ENCODE measurements at places on chromosomes 5 and 9.

GRCh38 chr5:118679264-118679940 is 308.9 kb downstream of the DTWD2 start:
- DNase-seq = no peak

DNA sequence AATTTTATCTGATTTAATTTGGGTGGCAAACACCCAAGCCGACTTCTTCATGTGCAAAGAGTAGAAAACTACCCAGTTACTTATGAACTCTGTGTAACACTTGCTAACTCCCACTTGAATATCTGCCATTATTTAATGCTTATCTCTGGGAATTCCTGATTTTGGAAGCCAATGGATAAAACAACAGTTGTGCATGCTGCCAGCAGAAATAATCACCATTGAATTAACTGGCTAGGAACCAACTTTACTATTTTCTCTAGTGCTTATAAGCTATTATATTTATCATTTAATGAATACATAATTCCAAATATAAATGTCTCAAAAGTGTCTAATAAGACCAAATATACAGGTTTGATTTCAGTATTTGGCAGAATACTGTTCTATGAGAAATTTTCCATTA is 85.7 kb downstream of the IZUMO3 start:
- DNase-seq = no peak

- no peak for DNase-seq
These were observed 250.9 kb upstream of the ZNF608 start for GRCh38 chr5:124997186-124997893.

DNA sequence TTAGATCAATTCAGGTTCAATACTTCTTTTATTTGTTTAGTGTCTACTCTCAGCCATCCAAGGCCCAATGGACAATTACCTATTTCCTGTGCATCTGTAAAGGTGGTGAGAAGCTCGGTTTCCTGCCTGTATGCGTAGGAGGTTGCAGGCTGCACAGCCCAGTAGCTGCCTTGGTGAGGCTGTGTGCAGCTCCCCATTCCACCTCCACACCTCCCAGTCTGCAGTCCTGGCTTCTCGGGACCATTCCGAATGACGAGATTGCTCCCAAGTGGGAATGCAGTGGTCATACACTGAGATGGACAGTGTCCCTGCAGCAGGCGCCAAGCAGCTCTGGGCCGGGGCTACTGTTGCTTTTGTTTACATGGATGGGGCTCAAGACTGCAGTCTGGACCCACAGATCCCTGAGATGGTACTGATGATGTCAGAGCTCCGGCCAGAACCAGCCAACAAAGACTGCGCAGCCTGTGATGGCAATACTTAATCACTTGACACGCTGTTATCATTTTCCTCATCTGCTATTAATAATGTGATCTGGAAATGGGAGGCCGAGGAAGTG is 206.1 kb upstream of the IRX1 start:
- DNase-seq = no peak

DNA sequence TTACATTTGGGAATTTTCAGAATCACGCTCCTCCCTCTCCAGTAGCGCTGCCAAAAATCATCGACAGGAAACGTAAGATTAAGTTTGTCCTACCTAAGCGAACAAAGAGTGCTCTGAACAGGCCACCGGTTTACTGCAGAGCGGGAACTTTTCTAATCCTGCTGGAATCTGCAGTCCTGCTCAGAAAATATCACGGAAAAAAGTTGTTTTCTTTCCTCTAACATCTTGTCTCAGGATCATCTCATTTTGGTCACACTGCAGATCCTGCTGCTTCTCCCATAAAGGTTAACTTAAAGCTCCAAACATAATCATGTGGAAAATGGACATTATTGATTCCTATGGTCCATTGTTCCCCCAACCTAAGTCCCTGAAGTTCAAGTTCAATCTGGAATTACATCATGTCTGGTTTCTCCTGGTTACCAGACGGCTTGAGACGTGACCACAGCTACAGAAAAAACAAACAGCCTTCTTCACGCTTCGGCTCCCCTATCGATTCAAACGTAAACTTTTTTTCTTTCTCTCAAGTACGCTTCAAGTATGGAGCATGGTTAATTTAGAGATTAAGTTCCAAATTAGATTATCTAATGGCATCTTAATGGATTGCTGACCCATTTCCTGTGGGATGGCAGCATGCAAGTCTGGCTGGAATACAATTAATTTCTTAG is 217.6 kb downstream of the NFIB start:
- DNase-seq = no peak

DNA sequence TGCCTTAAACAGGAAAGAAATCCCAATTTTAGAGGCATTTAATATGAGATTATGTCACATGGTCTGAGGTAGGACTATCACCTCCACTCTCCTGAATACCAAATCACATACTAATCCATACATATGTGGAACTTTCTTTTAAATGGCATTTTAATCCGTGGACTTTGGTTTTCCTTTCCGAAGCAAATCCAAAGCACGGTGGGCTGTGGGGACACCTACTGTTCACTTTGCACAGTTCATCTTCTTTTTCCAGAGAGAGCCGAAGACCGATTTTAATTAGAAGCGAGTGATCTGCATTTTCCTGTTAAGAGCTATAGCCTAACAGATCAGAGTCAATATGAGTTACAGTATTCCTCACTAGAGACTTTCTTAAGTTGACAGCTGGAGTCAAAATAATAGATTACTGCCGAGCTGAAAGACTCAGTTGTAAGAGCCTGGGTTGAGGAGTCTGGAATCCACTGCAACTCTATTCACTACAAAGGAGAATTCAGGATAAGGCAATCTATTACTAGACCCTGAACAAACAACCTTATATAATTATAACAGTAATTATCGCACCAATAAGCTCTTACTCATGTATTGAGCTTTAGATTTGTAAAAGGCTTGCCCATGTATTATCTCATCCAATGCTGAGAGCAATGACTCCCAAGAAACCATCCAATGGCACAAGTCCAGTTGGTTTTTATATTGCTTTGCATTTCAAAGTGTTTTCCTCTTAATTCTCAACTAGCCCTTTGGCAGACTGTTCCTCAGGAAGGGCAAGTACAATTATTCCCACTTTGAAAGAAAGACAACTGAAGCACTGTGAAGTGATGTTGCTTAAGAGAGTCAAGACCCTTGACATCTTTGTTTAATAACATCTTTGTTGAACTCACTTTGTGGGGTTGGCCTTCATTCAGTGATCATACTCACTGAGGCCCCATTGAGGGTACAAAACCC is 144.7 kb downstream of the TRPM6 start:
- peak; percentile 0 for DNase-seq

DNA sequence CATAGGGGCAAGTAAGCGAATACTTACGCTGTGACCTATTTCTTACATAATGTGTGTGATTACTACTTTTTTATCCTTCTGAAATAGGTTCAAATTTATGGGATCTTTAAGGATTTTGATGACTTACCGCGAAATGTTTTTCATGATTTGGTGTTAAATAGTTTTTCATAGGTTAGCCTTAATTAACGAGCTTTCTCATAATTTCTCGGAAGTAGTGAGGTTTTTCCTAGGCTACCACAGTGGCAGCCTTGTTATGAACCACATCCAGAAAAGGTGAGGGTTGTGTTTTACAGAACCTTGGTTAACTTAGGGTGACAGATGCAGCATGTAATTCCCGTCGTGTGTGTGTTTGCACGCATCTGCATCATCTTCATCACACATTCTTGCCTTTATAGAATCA is 1.3 kb downstream of the SH3GL2 start:
- DNase-seq = no peak

DNA sequence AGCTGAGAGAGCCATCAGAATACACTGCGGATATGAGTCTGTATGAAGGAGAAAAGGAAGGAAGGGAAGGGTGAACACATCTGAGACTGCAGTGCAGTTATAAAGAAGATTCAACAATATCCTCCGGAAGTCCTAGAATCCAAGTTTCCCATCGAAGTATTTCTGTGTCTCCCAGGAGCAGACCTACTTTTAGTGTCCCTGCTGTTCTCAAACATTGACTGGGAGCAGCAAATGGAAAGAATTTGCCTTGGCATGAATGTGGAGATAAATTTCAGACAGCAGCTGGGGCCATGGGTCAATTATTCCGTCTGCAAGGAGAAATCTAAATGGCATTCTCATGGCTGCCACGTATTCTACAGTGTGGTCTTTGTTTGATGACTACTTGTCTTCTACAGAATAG is 478.1 kb upstream of the SMC2 start:
- DNase-seq = no peak

DNA sequence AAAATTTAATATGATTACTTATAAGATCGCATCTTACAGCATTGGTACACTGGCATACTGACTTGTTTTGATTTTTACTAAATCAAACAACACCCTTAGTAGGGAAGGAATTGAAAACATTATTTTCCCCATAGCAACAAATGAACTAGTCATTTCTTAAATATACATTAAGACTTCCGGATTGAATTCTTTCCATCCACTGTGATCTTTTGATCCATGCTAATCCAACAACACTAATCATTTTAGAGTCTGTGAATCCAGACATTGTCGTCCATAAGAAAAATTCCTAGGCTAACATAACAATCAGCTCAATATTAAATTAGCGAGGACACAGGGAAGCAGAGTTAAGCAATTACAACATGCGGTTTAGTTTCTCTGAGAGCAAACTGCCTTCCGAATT is 21.6 kb upstream of the ERAP1 start:
- no peak for DNase-seq

DNA sequence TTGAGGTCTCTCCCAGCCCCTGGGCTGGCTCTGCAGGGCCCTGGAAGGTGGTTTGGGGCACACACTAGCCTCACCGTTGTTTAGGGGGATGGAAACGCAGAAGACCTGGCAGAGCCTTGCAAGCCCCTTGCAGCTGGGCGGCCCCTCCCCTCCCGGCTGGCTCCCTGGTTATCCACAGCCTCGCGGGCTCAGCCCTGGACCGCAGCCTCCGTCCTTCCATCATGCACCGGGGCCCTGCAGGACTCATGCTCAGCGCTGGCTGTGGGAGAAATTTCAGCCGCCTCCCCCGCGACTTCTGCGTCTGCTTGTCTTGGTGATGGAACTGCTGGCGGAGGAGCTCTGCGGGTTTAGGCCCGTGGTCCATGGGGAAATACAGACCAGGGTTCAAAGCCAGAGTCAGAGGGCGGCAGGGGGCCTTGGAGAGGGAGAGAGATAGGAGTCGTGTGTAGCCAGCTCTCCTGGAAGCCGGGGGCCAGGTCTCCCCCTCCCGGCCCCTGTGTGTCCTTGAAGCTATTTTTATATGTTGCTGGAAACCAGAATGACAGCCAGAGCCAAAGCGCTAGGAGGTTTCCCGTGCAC is 75.8 kb upstream of the IER5L start:
- no peak for DNase-seq

Measured in NCI-H1694 treated with DMSO at 0.1 percent for 48 hours (cell line).